Aorta (tissue), 5 donors: ENCODE measurements at places on chromosomes 7 and 10. TPM values are rescaled to one million over a fixed set of nuclear protein-coding genes. Genes with fewer than 3 reads are reported as not detected.

Gene WNT8B
- total RNA-seq, result not detected

GRCh38 chr10:106044503-106044902 lies 1120.0 kb downstream of the SORCS1 start:
- DNase-seq, result no peak

Gene PITRM1
- total RNA-seq, result 107 TPM

DNA sequence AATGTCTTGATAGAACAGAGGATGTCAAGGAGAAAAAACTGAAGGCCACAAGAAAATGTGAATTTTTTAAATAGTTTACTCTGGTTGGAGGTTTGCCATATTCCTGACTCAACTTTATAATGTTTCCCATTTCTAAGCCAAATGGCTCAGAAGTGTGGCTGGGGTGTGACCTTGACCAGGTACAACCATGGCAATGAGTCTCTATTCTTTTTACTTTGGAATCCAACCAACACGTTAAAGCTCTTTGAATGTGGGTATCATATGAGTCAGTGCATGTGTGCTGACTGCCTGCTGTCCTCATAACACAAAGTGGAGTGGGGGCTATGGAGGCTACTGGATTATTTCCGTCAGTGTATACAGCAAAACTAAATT lies 33.5 kb upstream of the DLD start:
- no peak for DNase-seq

GRCh38 chr7:13989126-13989948 lies at the start of gene ETV1:
ETV1 (minus strand) TSS chr7:13989666; CDS start chr7:13989052, 614 bp downstream.
- peak; percentile 74 for DNase-seq

GRCh38 chr10:1923586-1923985 lies 186.3 kb upstream of the ADARB2 start:
- no peak for DNase-seq

Gene ZNF862
- total RNA-seq, result 15.8 TPM
